ENCODE measurements at places on chromosomes 4 and X.

DNA sequence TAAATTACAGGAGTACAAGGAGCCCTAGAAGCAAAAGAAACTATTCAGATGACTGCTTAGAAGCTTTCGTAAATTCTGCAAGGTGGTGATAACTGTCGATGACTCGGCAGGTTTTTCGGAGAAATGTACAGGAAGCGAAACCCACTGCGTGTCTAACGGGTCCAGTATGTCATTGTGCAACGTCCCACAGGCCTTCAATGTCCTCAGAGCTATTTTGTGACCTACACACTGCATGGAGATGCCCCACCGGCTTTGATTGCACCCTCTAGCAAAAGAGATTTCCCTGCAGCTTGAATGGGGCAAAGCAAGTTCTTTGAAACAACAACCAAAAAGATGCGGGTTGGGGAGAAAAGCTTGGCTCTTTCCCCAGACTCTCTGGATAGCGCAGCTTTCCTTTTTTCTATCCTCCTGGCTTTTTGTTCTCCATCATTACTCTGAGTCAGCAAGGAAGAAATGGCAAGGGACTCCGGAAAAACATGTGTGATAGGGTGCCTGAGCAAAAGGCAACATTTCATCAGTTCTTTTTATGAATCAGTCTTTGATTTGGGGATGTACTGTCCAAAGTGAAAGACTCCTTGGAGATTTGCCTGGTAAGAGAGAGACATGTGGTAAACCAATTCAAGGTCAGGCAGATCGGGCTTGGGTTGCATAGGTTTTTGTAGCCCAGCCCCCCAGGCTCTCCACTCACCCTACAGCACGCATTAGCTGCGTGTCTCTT lies 112.0 kb upstream of the TBL1X start:
- no peak for DNase-seq

- no peak for DNase-seq
Measured at GRCh38 chrX:131405497-131405896, 116.4 kb upstream of the IGSF1 start.

DNA sequence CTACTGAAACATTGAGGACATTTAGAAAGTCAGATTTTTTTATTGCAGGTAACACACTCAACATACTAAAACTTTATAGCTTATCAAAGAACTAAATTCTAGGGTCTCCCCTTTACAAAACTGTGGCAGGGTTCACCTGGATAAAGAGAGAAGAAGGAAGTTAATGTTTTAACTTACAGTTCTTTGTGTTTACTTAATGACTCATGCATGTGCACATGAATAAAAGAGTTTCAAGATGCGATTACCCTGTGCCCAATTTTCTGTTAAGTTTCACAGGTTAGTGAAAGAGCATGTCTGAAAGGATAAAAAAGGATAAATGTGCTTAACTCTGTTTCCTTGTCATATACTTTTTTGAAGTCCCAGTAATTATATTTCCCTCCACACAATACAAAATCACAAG lies 16.8 kb downstream of the DCAF8L1 start:
- no peak for DNase-seq

GRCh38 chr4:2691952-2692435 lies 64.1 kb downstream of the TNIP2 start:
- DNase-seq, result no peak

DNA sequence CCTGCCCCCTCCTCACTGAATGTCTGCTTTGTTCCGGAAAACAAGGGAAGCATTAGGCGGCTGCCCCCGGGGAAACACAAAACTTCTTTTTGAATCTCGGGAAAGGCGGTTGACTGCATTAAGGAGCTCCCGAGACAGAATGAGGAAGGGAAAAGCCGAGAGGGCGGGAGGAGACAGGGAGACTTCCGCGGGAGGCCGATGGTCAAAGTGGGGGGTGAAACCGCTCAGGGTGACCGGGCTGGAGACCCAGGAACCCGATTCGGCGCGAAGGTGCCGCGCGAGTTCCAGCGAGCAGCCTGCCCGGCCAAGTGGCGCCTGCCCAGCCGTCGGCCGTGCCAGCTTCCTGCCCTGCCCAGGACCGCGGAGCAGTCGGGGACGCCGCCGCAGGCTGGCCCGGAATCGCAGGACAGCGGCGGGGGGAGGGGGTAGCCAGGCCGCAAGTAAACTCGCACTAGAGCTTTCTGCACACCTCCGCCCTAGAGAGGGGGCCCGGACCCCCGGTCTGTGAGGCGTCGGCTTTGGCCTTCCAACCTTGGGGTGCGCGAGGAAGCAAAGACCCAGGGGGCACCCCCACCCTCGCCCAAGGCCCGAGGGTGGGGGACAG lies 55.1 kb upstream of the BCOR start:
- DNase-seq, result no peak
